ENCODE measurements at places on chromosomes 12 and 14. TPM values are rescaled to one million over a fixed set of nuclear protein-coding genes. Genes with fewer than 3 reads are reported as not detected.

GRCh38 chr12:101939306-101939705 lies 61.9 kb downstream of the DRAM1 start:
- DNase-seq = no peak

GRCh38 chr12:101858361-101858760 lies 19.0 kb upstream of the DRAM1 start:
- DNase-seq = no peak

DNA sequence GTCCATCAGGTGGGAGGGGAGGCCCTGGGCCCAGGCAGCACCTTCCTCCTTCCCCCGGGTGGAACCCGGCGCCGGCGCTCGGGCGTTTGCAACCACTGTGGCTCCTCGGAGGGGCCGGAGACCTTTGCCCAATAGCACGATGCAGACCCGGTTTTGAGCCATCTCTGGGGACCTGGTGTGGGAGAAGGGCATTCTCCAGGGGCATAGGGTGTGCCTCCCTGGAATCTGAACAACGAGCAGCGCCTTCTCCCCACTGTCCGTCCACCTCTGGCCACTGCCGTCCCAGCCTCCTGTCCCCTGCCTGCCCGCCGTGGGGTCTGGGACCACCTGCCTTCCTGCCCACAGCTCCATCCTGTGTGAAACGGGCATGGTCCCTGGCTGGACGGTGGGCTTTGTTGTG lies 12.5 kb downstream of the ZFYVE21 start:
- no peak for DNase-seq

GRCh38 chr14:104202259-104203070 lies 64.1 kb downstream of the KIF26A start:
- DNase-seq = no peak

- no peak for DNase-seq
These were observed 3.5 kb downstream of the ULK1 start for GRCh38 chr12:131897875-131898274.

ZDHHC22 gene
- total RNA-seq = not detected

KRT75 gene
- not detected for total RNA-seq

BDKRB2 gene
- total RNA-seq = 10.3 TPM

SOAT2 gene
- total RNA-seq = 0.90 TPM

CLECL1 gene
- 1.9 TPM for total RNA-seq

XRCC3 gene
- 4.0 TPM for total RNA-seq
